DMS79 (cell line): ENCODE measurements at places on chromosomes 7 and 10.
A peak's percentile ranks its signal among the peaks of the same experiment; 100 is the strongest.

- no peak for DNase-seq
Measured at GRCh38 chr10:75724047-75724446, 292.6 kb downstream of the LRMDA start.

DNA sequence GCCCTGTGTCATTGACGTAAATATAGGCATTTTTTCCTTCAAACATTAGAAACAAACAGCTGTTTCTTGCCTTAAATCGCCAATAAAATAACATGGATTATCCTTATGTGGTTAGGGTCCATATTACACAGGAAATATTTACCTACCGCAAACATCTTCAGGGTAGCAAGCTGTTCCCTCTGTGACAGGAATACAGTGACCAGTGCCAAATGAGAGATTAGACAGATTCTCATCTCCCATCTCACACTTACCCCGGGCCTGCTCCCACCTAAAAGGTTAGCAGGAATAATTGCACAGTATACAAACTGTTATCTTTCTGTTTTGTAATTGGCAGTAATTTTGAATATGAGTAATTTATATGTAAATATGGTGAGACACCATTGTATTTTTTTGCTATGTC lies 16.5 kb downstream of the MKI67 start:
- no peak for DNase-seq

- DNase-seq = no peak
Measured at GRCh38 chr10:62726142-62726541, 78.4 kb upstream of the ADO start.

GRCh38 chr7:6558837-6559236 lies 7.6 kb upstream of the GRID2IP start:
- DNase-seq = peak; percentile 11

DNA sequence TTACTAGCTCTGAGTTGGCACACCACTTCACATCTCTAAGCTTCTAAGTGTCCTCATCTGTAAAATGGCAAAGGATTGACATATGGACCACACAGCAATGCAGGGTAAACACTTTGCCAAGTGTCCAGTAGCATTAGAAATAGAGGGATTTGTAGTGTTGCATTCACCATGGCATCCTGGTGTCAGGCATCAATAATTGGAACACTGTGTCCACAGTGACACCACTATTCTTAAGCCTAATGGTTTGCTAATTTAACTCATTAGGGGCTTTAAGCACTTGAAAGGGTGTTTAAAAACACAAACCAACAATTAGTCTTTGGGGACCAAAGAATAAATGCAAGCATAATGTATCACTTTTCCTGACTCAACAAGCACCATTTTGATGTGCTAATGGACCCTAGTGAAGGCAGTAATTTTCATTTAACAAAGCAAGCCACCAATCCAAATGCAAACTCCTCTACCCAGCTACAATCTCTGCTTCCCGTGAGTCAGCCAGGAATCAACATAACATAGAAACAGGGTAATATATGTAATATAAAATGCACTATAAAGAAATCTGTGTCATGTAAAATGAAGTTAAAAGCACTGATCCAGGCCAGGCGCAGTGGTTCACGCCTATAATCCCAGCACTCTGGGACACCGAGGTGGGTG lies 75.9 kb downstream of the FAM204A start:
- DNase-seq = no peak

- no peak for DNase-seq
Measured at GRCh38 chr10:6748981-6749635, 169.0 kb upstream of the PRKCQ start.

- DNase-seq = no peak
Measured at GRCh38 chr7:37281368-37282092, 167.1 kb downstream of the ELMO1 start.

DNA sequence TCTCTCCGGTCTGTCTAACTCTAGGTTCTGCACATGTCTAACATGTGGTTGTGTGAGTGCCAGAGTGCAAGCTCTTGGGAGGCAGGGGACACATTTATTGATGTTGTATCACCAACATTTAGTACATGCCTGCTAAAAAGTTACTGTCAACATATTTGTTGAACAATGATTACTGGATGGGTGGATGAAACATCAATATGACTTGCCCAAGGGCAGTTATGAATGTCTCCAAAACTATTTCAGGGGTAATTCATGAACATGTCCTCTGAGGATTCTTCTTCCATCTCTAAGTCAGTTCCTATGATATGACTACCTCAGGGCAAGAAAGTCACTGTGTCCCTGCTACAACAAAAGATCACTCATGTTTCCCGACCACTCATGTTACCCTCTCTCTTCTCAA lies 91.3 kb upstream of the STEAP1B start:
- no peak for DNase-seq

- no peak for DNase-seq
Measured at GRCh38 chr7:117129521-117129955, 176.2 kb downstream of the ST7 start.

DNA sequence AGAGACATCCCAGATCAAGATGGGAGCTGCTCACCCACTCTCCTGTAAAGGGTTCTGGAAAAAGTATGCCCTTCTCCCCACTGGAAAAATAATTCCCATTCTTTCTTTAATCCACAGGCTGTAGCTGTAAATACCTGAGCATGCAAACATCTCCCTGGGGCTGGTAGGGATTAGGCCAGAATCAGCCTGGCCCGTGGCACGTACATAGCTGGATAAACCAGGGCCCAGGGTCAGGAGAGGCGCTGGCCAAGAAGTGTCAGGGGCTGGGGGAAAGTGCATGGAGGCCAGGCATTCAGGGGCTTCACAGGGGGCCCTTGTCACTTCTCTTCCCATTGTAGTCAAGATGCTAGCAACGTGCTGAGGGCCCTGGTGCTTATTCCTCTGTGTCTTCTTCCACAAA lies 30.7 kb upstream of the AQP1 start:
- no peak for DNase-seq

- DNase-seq = no peak
Measured at GRCh38 chr10:85868627-85869499, 497.7 kb downstream of the GRID1 start.

GRCh38 chr10:113435881-113436280 lies 117.0 kb upstream of the HABP2 start:
- no peak for DNase-seq

DNA sequence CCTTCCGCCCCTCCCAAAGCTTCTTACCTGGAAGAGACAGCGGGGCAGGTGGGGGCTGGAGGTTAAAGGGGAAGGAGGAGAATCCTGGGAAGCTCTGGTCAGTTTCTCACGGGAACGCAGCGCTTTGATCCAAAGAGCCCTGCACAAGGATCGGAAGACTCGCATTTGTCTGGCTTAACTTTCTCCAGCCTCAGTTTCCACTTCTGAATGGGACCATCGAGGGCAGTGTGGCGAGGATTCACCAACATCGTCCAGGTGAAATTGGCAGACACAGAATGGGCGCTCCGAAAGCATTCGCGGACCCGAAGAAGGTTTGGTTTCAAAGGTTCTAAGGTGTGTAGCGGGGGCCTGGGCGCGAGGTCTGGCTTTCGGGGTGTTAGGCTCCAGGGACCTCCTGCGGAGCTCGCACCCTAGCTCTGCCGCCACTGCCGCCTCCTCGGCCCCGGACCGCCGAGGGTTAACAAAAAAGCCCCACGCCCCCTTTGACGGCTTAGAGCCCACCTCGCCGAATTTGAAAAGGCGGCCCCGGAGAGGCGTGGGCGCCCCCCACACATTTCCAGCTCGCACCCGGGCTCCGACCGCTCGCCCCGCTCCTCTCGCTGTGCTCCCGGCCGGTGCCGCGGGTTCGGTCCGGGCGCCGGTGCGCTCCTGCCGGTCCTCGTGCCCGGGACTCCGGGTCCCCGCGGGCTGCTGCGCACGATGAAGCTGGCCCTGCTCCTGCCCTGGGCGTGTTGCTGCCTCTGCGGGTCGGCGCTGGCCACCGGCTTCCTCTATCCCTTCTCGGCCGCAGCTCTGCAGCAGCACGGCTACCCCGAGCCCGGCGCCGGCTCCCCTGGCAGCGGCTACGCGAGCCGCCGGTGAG lies at the start of gene COL26A1:
Gene COL26A1, plus strand, starts transcription at position 542 of the 862 bp plus-strand sequence. Its CDS starts 158 bp downstream, at position 700.
- DNase-seq = no peak

DNA sequence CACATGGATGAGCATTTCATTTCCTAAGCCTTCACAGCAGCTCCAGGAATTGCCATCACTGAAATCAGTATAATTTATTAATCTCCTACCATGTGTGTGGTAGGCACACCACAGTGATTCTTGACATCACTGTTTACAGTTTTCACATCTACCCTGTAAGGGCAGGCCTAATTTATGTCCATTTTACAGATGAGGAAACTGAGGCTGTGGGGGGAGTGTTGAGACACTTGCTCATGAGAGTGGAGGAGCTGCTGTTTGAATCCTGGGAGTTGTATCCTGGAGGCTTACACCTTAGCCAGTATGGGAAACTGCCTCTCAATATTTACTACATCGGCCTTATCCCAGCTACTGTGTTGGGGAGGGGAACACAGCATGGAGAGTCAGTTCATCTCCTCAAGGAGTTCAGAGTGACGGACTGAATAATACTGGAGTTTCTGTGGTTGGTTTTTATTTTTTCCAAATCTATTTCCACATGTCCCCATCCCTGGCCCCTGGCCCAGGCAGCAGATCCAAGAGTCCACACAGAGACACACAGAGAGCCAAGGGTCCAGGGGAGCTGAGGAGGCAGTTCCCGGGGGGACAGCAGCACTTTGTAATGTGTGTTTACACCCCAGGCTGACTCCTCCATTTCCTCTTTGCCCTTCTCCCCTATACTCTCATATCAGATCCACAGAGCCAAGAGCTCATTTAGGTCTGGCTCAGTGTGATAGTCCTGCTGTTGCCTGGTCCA lies 13.2 kb downstream of the UBTD1 start:
- DNase-seq = no peak

DNA sequence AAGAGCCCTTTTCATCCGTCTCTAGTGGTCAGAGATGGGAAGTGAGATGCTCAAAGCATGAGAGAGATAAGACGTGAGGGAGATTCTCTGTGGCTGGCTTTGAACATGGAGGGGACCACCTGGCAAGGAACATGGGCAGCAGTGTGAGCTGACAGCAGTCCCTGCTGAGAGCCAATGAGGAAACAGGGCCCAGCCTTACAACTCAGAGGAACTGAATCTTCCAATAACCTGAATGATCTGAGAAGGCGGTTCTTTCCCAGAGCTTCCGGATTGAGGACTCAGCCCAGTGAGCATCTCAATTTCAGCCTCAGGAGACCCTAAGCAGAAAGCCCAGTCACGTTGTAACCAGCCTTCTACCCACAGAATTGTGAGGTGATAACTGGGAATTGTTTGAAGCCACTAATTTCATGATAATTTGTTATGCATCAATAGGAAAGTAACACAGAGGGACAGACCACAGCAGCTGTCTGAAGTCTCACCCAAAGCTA lies 33.9 kb upstream of the IKZF1 start:
- no peak for DNase-seq

DNA sequence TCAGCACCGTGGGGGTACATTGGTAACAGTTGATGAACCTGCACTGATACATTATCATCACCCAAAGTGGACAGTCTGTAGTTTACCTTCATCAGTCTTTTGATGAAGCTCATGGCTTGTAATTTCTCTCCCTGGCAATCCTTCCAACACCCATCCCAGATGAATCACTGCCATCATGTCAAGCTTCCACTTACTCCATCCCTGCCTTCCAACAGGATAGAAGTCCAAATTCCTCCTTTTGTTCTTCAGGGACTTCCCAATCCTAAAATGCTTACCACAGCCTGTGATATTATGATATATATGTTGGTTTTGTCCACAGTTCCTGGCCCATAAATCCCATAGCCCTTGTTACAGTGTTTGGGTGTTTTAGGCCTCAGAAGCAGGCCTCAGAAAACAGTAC lies 16.1 kb downstream of the SNX10 start:
- no peak for DNase-seq

- no peak for DNase-seq
Measured at GRCh38 chr7:51011710-51012350, 229.1 kb upstream of the GRB10 start.

DNA sequence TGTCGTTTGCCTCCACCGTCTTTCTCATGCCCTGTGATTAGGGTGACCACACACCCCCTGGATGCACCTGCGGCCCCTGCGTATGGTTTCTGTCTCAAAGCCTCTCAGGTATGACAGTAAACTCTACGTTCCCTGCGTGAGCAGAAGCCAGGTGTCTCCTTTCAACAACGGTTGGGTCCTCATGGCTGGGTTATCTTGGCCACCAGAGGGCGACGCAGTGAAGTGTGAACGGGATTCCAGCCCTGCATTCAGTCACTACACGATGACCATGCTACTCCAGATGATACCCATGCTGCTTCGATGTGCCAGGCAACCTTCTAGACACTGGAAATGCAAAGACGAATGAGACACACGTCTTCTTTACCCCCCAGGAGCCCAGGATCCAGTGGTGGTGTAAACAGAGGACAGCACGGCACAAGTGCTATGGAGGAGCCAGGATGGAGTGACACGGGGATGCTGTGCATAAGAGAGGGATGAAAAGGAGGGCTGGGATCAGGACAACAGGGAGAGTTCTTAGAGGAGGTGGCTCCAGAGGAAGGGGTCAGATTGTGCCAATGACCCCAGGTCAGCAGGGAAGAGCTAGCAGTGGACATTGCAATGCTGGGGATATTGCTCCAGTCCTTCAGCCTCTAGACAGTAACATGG lies 228.1 kb upstream of the PFKP start:
- no peak for DNase-seq

DNA sequence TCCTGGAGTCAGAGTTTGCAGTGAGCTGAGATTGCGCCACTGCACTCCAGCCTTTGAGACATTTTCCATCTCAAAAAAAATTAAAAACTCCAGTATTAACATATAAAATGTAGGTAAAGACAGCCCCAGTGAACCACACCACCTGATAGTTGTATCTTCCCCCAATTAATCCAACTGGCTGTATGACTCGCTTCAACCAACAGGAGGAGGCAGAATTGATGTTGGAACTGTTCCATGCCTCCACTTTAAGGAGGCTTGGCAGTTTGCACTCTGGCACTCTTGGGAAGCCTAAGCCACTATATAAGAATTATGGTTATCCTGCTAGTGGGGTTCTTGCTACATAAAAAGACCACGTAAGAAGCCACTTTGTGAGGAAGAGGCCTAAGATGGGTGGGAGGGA lies 72.7 kb downstream of the STK17A start:
- DNase-seq = no peak

DNA sequence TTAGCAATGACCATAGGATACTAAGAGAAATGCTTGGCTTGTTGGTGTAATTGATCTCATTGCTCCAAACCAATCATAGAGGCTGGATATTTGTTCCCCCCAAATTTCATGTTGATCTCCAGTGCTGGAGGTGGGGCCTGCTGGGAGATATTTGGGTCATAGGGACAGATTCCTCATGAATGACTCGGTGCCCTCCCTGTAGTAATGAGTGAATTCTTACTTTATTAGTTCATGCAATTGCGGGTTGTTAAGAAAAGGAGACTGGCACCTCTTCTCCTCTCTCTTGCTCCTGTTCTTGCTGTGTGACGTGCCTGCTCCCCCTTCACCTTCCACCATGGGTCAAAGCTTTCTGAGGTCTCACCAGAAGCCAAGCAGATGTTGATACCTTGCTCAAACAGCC lies 630.1 kb downstream of the CALN1 start:
- no peak for DNase-seq

DNA sequence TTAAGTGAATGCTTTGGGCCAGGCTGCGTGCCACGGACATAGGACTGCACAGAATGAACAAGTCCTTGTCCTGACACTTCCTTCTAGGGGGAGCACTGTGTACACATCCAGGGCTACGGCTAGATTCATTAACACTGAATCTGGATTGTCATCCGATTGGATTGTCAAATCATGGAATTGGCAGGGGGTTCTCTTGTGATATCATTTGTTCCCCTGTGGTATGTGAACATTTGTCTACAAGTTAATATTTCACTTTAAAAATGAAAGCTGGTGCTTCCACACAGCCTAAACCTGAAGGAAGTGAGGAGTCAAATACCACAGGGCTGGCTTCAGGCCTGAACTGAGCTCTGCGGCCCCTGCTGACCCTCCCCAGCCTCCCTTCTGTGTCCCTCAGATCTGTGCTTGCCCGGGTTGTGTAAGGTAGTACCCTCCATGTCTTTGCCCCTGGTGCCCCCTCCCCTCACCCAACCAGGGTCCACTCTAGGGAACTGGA lies 75.6 kb downstream of the SNX10 start:
- no peak for DNase-seq
